Colonic mucosa (tissue), 4 donors: ENCODE measurements at places on chromosomes 1 and 21. TPM values are rescaled to one million over a fixed set of nuclear protein-coding genes. Genes with fewer than 3 reads are reported as not detected.

GRCh38 chr1:227321035-227321434, 2.7 kb upstream of the CDC42BPA start:
- DNase-seq = no peak

GRCh38 chr1:38741341-38741740, 118.2 kb downstream of the RRAGC start:
- no peak for DNase-seq

DNA sequence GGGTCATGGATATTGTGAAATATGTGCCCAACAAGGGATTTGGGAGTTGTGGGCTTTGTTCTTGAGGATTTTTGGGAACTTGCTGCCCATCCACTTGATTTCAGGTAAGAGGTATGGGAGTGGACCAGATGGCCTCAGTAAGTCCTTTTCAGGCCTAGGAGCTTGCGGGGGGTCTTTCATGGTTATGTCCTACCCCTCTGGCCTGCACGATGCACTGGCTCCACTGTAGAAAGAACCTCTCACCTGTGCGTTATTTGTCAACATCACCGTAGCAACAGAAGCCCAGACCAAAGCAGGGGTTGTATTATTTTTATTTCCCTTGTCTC, 8.6 kb downstream of the RIIAD1 start:
- DNase-seq = peak; percentile 19

DNA sequence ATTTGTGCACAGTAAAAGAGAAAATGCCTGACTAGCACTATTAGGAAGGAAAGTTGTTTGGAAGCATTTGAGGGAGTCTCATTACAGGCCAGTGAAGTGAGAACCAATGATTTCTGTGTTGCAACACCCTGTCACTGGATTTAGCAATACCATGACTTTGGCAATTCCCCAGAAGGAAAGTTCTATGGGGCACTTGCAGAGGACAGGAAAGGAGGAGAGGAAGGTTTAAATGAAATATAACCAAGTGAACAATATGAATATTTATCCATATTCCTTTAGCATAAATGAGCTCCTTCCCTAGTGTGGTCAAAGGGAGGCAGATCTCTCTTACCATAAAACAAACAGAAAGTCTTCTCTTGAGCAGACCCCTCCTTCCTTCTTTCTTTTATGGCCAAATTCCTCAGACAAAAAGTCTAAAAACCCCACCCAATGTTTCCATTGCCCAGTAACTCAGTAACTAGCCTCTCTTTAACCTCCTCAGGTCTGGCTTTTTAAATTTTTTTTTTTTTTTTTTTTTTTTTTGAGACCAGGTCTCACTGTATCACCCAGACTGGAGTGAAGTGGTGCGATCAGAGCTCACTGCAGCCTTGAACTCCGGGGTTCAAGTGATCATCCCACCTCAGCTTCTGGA, 5.5 kb downstream of the TLR5 start:
- peak; percentile 61 for DNase-seq

DNA sequence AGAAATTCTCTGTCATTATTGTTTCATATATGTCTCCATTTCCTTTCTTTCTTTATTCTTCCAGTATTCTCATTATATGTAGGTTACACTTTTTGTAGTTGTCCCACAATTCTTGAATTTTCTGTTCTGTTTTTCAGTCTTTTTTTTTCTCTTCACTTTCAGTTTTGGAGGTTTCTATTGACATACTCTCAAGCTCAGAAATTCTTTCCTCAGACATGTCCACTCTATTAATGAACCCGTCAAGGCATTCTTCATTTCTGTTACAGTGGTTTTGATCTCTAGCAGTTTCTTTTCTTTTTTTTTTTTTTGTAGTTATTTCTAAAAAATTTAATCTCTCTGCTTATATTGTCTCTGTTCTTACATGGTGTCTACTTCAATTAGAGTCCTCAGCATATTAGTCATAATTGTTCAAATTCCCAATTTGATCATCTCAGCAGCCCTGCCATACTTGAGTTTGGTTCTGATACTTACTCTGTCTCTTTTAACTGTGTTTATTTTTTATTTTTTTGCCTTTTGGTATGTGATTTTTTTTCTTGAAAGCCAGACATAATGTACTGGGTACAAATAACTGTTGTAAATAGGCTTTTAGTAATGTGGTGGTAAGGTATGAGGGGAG, 49.5 kb upstream of the KCNK2 start:
- no peak for DNase-seq

GRCh38 chr1:115356356-115356755, 18.3 kb upstream of the NGF start:
- no peak for DNase-seq

The TENT5C gene
- total RNA-seq = 58.5 TPM
